ENCODE measurements at places on chromosomes 7 and 10.

DNA sequence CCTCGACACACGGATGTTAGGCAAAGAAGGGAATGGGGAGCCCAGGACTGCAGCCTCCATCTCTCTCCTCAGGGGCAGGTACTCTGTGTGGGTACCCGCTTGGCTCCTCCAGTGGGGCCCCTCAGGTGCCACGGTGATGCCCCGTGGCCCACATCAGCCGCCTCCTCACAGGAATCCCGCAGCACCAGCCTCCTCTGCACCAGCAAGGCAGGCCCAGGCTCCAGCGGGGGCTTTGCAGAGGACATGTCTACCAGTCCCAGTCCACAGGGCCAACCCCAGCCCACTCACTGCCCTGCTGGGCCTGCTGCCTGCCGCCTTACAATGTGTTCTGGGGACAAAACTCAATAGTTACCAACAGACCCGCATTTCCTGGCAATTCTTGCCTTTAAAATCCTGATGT lies 61.6 kb upstream of the ADGRA1 start:
- no peak for DNase-seq

DNA sequence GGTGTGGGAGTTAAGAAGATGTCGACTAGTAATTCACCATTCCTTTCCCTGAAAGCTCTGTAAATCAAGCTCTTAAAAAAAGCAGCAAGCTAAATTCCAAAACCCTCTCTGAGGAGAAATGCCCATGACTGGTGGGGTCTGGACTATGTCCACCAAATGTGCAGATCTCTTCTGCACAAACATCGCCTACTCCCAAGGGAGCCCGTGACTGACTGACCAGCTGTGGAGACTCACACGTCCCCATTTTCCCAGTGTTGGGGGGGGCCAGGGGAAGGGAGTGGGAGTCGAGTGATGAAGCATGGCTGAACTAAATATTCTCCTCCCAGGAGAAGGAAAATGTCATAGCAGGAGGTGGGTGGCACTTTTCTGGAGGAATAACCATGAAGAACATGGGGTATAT lies 164.1 kb upstream of the HPS1 start:
- DNase-seq = no peak

DNA sequence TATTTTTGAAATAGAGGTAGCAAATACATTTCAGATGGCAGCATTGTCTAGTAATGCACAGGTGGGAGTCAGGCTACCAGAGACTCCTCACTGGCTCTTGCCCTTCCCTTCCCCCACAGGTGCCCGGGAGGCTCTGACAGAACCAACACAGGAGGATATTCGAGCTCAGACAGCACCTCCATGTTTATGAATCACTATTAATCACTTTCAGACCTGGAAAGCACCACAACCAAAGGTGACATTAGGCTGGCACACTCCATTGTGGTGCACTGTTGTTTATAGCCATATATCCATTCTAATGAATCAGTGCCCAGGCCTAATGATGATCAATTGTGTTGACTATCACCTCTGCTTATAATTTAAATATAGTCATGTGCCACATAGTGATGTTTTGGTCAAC lies 107.8 kb upstream of the NAMPT start:
- no peak for DNase-seq

DNA sequence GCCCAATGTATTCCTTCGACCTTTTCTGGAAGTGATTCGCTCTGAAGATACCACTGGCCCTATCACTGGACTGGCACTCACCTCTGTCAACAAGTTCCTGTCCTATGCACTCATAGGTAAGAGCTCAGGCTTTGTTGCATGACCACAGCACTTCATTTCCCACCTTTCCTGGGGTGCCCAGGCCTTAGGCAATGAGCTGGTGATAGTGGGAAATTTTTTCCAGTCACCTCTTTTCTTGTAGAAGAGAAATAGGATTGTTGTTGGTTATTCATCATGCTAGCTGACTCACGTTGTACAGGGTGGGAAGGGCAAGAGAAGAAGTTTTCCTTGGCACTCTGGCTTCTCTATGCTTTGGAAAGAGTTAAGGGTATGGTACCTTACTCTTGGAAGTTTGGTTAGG lies 51.4 kb upstream of the NFKB2 start:
- DNase-seq = no peak

DNA sequence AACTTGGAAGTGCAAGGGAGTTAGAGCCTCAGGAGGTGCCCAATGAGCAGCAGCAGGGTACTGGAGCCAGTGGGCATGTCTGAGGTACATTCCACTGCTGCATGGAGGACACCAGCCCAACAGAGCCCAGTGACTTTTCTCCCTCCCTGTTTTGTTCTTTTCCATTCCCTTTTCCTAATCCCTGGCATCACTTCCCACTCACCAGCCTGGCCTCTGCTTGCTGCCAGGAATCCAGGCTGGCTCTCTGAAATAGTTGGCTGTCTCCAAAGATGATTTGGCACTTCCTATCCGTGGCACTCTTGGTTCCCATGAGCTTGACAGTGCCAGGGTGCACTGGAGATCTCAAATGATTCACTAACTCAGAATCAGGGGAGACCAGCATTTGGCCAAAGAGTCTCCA lies 97.7 kb upstream of the ZPBP start:
- DNase-seq = no peak

DNA sequence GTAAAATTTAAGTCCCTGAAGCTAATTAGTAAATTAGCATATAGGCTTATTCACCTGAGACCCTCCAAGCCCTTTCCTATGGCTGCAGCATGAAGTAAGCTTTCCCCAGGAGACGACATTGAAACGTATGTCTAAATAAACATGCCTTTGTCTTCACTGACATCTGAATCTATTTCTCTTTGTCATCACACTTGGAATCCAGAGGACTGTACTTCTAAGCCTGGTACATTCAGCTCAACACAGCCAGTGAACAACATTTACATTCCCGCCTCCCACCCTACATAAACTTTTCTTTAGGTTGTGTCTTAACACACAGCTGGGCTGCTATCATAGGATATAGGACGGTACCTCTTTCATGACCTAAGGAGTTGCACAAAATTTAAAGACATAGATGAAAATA lies 414.4 kb downstream of the SFMBT2 start:
- no peak for DNase-seq

DNA sequence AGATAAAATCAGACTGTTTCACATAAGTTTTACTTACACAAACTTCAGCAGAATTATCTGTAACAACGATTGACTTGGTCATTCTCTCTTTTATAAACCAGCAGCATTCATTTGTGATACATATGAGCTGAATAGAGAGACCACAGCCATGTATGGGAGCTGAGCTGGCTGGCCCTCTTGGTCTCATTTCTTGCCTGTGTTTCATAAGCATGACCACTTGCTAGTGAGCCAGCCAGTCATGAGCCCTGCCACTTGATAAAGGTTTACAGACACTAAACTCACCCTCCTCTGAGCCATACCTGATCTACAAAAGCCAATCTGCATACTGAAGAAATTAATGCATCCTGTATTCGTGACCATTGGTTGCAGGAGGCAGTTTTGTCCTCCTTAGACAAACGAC lies 82.1 kb downstream of the PKD1L1 start:
- DNase-seq = no peak

DNA sequence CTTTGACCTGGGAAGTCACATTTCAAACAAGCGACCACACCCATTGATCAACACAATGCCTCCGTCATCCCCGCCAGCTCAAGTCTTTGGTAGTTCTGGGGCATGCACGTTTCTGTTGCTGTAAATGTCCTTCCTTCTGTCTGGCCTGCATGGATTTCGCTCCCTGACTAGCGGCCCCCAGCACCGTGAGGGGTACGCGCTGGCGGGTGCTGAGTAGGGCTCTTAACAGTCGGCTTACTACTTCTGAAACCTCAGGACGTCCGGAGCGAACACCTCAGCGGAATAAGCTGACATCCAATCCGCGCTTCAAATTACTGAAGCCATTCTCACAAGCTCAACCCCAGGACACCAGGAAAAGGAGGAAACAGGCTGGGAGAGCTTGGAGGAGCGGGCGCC lies 505 bp downstream of the NUDCD3 start:
- no peak for DNase-seq

GRCh38 chr10:12704488-12704887 lies 297.0 kb downstream of the CCDC3 start:
- no peak for DNase-seq

GRCh38 chr10:90871279-90871765 lies 452 bp upstream of the RPP30 start:
- DNase-seq = peak; percentile 45

- no peak for DNase-seq
Measured at GRCh38 chr10:26706206-26706605, 8.7 kb downstream of the PDSS1 start.

GRCh38 chr7:23020742-23021401 lies 6.9 kb upstream of the HYCC1 start:
- peak; percentile 47 for DNase-seq

DNA sequence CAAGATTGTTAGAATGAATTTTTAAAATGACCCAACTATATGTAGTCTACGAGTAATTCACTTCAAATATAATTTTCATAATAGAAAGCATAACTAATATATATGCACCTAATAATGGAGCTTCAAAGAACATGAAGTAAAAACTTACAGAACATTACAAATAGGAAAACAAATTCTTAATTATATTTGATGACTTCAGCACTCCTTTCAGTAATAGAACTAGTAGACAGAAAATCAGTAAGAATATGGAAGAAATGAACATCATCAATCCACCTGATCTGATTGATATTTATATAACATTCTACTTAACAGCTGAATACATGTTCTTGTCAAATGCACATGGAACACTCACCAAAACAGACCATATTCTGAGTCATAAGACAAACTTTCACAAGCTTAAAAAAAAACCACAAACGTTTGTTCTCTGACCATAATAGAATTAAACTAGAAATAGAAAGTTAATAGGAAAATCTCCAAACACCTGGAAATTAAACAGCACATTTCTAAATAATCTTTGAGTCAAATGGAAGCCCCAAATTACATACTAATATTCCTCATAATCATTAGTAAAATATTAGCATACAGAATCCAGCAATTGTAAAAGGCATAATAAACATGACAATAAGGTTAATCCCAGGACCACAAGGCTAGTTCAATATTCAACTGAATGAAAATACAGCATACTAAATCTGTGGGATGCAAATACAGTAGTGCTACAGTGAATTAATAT lies 48.0 kb downstream of the BRAF start:
- peak; percentile 23 for DNase-seq

DNA sequence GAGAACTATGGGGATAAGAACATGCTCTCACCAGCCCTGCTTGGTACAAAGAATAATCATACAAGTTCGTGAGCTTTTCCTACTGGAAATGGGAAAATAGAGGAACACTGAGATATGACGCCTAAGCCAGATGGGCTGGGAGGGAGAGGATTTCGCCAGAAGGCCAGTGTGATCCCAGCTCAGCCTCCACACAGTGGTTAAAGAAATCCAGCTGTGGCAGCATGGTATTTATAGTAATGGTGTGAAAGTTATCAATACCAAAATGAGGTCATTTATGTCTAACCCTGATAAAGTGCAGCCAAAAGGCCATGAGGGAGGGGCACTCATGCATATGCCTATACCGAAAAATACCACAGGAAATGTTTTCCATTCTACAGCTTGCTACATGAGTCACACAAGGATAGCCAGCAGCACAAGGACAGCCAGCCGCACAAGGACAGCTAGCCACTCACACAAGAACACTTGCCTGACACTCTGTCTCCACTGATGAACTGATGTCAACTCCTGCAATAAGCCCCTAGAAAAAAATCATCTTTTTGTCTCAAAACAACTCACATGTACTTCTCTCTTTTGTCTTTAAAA lies 49.4 kb downstream of the FRMPD2 start:
- DNase-seq = no peak

DNA sequence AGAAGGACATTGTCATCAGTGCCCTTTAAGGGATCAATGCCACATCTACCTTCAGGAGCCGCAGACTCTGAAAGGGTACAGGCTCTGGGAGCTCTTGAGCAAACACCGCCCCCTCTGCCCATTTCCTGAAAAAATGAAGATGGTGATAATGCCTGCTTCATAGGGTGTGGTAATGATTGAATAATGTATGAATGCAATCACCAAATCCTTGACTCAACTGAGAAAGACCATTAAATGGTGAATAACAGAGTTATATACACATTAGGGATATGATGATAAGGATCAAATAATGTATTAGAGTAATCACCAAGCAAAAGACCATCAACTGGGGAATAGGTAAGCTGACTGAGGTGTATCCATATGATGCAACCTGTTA lies 1.5 kb downstream of the FAM170B start:
- DNase-seq = no peak

DNA sequence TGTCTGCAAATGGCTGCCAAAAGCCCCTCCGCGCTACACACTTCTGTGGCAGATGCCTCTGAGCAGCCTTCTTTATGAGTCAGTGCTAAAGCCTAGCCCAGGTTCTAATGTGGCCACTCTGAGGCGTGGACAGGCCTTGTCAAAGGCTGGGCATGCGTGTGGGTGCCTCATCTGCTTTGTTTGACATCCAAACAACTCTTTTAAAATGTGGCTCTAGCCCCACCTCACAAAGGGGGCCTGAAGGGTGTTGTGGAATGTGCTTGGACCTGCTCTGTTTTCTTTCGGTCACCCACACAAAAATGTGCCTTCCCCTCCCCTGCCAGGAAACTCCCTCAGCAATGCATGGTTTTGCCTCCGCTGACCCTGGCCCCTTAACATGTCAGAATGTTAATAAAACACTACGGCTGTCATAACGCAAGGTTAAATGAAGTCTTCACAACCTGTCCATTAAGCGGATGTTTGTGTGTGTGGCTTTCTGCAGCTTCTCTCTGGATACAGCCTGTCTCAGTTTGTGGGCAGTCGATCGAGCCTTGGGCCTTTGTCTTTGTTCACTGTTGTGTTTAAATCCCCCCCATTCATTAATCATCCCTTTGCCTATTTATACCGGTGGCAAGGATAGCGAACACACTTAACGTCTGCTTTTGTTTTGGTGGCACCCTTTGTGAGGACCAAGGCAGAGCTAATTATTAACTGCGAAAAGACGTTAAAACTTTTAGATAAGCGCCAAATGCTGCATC lies 718.9 kb downstream of the LRMDA start:
- DNase-seq = no peak

GRCh38 chr10:18689498-18689897 lies 30.3 kb downstream of the ARL5B start:
- DNase-seq = no peak

DNA sequence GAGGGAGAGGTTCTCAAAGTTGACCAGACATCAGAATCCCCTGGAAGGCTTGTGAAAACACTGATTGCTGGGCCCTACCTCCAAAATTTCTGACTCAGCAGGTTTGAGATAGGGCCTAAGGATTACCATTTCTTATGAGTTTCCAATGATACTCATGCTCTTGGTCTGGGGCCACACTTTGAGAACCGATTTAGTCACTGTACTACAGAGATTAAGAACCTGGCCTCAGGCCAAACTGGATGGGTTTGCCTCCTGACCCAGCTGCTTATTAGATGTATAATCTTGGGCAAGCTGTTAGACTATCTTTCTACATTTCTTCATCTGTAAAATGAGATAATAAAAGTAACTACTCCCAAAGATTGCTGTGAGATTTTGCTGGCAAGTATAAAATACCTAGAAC lies 77.1 kb upstream of the SCIN start:
- DNase-seq = no peak

All from AG04450 (cell line).